Hematopoietic multipotent progenitor cell treated with erythropoietin and hydrocortisone succinate and interleukin-3 and kit ligand, for 15 days (in vitro differentiated cells): ENCODE measurements at places on chromosomes 2 and 18.

DNA sequence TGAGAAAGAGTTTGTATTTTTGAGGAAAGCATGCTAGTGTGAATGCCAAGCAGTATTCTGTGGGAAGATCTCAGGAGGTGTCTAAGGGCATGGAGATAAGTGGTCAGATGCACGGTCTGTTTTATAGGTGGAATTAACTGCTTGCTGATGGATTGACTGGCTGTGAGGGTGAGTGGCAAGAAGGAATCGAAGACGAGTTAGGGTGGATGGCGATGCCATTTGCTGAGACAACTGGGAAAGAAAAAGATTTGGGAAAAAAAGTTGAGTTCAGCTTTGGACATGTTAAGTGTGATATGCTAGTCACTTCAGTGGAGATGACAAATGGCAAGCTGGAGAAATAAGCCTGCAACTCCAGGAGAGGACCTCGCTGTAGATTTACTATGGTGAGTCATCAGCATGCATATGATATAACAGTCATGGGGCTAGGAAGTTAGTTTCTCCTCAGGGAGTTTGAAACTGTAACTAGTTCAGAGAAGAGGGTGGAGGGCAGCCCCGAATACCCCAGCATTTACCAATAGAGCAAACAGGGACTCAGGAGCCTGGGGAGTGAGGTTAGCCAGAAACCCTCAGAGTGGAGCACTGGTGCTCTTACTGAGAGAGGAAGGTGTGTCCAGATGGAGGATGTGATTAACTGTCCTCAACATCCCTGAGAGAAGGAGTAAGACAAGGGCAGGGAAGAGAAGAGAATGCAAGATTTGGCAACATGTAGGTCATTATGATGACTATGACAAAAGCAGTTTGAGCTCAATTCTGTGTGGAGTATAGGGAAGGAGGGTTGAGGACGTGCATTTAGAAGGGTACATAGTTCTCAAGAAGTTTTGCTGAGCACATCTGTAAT, 2.0 kb upstream of the HK2 start:
- DNase-seq: no peak

DNA sequence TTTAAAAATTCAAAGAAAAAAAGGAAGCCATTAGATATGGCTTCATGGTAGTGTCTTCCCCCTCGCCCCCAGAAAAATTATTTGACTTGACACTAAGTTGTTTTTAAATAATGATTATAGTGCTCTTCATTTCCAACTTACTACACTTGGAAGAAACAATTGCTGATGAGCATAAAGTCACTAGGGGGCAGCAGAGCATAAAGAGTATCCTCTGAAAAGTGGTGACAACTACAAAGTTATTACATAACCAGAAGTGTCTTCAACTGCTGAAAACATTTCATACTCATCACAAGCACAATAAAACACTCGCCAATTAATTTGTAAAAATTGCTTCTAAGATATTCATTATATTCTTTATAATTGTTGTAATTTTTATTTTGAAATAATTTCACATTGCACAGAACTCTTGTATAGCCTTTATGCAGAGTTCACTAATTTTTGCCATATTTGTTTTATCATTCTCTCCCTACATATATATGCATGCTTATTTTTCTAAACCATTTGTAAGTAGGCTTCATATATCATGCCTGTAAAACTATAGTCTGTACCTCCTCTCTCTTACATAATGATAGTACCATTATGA, 54.9 kb downstream of the EXOC6B start:
- DNase-seq: peak; percentile 65

- DNase-seq: no peak
Measured at GRCh38 chr2:223870840-223871611, 33.6 kb upstream of the AP1S3 start.

GRCh38 chr2:84649487-84650142, 133.3 kb downstream of the DNAH6 start:
- no peak for DNase-seq

DNA sequence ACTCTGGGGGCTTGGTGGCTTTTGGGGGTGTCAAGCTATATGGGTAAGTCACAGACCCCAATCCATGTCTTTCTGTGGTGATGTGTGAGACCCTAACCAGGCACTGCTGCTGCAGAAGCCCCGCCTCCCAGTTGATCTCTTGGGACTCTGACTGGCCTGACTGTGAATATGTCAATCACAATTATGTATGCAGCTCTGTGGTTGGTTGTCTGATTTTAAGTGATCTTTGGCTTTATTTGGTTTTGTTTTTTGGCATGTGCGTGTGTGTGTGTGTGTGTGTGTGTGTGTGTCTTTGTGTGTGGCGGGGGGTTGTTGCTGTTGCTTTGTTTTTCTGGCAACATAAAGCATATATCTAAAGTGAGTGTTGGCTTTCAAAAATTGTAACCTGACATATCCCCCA, 78.5 kb upstream of the GLS start:
- DNase-seq: no peak

GRCh38 chr2:64880193-64880951, 108.8 kb upstream of the SLC1A4 start:
- DNase-seq: no peak

- DNase-seq: no peak
Measured at GRCh38 chr18:59426855-59427254, 67.8 kb upstream of the LMAN1 start.

DNA sequence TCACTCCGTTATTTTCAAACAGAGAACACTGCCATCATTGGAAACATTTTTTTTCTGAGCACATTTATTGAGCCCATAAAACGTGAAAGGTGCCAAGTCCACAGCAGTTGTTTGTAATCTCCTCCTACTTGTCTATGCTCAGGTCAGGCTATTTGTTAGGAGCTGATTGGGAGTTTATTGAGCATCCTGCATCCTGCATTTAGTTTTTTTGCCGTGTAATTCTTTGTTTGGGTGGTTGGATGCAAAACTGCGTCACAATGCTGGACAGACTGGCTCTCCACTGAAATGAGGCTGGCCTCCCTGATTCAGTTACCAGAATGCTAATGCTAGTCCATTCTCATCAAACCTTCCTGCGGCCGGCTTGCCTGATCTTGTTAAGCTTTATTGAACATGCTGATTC, 71.4 kb downstream of the RAPGEF4 start:
- DNase-seq: no peak

GRCh38 chr2:200314976-200315567, 8.6 kb downstream of the SPATS2L start:
- no peak for DNase-seq

DNA sequence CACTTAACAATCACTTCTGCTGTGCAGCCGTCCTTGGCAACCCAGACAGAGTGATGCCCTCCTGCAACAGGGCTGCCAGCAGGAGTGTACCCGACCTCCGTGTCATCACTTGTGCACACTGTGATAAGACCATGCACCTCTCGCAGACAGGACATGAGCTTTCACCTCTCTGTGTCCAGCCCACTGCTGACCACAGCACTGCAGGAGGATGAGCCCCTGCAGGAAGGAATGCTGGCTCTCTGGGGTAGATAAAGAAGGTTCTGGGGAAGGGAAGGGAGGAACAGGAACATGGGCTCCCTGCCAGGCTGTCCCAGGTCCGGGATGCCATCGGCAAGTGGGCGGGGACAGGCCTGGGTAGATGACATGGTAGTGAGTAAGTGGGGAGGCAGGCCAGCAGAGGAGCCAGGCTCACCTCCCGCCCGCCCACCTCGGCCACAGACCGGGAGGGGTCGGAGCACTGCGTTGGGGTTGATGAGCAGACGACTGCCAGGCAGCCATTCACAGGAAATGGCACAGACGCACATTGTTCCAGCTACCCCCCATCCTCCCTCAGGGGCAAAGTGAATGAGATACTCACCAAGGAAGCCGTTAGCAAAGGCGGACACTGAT, 18.6 kb upstream of the COL6A3 start:
- DNase-seq: no peak
